ENCODE measurements at places on chromosomes 13 and 19.
A peak's percentile ranks its signal among the peaks of the same experiment; 100 is the strongest.

DNA sequence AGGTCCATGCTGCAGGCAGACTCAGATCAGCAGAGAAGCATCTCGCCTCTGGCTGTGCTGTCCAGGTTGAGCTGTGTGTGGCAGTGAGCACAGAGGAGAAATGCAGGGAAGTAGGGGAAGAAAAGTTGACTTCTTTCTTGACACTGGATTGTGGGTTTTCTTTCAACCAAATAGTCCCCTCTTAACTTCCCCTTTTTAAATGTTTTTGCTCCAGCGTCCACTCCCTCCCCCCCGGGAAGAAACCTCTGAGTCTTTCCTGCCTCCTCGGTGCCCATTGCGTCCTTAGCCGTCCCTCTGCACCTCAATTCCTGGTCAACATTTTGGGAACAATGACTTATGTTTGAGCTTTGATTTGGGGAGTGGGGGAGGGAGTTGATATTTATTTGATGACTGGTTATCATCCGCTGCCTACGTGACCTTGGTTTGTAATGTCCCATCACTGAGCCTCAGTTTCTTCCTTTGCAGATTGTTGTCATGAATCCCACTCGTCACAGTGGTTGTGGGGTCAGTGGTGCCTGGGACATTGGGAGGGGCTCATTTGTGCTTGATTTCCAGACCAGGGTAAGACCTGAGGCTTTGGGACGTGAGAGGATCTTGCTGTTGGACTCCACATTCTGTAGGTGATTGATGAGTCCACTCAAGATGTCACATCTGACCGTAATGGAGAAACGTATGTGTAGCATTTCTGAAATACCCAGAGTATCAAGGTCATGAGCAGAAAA is at the start of gene LILRB2:
LILRB2 (minus strand) TSS at position 104 of the 722 bp plus-strand sequence. CDS start 614 bp downstream, outside the sequence.
- no peak for DNase-seq

DNA sequence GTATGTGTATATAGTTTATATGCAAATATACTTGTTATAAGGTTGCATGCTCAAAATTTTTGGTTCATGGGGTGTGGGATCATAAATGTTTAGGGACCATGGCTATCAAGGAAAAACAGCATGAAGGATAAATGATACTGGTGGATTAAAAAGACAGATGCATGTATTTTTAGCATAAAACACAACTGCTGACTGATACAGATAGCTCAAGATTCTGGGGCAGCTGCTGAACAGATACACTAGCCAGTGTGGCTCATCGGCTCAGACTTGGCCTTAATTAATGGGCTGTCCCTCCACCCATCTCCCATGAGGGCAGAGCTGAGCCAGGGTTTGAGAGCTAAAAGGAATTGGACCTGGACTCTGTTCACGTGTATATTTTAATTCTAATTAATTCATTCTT is 11.4 kb downstream of the ALOX5AP start:
- no peak for DNase-seq

DNA sequence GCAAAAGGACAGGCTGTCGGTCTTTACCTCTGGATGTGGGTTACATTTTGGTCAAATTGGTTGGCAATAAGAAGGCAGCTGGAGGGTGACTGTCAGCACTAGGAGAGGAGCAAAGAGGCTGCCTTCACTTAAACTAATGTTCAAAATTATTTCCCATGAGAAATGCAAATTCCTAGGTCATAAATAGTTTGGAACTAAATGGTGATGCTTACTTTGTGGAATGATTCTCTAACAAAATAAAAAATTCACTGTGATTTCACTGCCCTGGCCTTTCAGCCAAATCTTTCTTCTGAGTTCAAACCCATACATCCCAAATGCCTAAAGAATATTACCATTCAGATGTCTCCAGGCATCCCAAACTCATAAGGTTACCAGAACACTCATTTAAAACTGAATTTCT is 25.0 kb upstream of the OXGR1 start:
- no peak for DNase-seq

DNA sequence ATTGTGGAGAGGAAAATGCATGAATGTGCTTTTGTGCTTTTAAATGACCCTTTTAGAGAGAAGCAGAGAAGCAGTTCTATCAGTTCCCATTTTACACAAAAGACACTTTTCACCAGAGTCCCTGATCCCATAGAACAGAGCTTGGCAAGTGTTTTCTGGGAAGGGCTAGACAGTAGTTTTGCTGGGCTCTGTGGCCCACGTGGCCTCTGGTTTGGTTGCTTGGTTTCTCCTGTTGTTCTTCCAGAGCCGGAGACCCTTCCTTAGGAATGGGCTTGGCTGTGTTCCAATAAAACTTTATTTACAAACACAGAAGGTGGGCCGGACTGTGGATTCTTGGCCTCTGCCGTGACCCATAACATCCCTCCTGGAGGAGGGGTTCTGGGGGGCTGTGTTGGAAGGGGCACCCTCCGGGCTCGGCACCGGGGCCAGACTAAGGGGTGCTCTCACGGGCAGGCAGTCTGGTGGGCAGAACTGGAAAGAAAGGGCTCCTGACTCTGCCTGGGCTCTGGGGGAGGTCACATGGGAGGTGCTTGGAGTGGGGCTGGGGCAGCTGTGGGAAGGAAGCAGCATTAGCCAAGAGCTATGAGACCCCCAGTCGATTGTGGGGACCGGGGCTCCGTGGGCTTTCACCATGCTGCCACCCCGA is 3.2 kb downstream of the SPPL2B start:
- DNase-seq: no peak

- no peak for DNase-seq
Measured at GRCh38 chr13:84360822-84361221, 478.5 kb upstream of the SLITRK1 start.

DNA sequence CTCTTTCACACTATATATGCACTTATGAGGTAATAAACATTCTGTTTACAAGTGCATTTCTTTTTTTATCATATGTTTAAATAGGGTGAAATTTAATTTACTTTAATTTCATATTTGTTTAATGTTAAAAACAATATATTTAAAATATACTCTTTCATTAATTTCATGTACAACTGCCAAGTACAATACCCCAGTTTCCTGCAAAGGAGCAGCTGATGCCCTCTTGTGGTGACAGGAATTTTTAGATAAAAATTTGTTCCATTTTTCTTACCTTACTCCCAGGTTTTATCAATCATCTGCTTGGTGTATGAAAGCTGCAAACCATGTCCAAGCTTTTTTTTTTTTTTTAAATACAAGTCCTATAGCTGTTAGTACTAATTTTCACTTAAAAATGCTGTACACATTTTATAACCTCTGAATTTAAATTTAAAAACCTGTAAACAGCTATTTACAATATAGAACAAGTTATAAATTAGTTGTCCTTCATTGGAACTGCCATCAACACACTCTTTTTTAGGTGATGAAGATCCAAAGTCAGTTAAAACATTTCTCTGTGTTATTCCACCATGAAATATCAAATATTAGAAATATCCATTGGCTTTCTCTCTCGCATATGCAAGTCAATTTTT is 4.9 kb downstream of the PCDH20 start:
- no peak for DNase-seq

GRCh38 chr13:79398915-79399314 is 7.1 kb downstream of the RBM26 start:
- peak; percentile 17 for DNase-seq

DNA sequence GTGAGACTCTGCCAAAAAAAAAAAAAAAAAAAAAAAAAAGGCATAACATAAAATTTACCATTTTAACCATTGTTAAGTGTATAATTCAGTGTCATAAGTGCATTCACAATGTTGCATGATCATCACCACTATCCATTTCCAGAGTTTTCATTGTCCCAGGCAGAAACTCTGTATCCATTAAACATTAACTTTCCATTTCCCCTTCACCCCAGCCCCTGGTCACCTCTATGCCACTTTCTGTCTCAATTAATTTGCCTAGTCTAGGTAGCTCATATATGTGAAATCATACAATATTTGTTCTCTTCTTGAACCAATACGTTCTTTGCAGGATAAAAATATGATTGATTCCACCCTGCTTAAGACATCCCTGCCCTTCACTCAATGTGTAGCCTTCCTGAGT is 31.0 kb upstream of the VWA8 start:
- DNase-seq: no peak

DNA sequence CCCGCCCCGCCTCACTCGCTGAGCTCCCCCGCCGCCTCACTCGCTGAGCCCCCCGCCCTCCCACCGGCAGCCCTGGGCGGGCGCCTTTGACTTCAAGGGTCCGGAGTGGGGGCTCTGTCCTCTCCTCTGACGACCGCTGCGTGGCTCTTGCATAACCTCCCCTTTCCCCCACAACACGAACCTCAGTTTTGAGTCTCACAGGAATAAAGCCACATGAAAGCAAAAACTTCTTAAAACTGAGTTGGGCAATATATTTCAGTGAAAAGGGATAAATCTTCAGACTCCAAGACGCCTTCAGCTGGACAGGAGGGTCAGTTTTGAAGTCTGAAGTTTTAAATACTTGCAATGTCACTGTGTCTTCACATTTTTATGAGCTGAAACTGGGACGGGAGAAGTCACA is 70.6 kb upstream of the C13orf46 start:
- DNase-seq: no peak

- DNase-seq: no peak
Measured at GRCh38 chr13:79625517-79625916, 144.6 kb downstream of the NDFIP2 start.

GRCh38 chr13:112892426-112893206 is 76.4 kb upstream of the MCF2L start:
- no peak for DNase-seq

GRCh38 chr19:4431808-4432674 is 25.6 kb downstream of the UBXN6 start:
- no peak for DNase-seq

GRCh38 chr13:85557691-85558467 is 241.3 kb downstream of the SLITRK6 start:
- no peak for DNase-seq

GRCh38 chr19:18989316-18989715 is 44.0 kb downstream of the SUGP2 start:
- no peak for DNase-seq

DNA sequence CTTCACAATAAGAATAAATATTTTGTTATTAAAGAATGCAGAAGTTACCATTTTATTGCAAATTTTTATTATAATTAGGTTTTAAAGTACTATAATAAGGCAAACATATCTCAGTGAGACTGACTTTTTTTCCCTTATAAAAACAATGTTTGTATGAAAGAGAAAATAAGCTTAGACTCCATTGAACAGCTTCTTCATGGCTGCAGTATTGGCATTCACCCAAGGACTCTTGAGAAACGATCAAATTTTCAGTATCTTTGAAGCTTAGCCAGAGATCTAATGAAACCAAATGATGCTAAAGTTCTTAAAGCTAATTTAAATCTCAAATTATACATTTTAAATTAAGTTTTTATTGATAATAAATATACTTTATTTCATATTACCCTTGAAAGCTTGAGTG is 128.3 kb downstream of the GGACT start:
- no peak for DNase-seq

- no peak for DNase-seq
Measured at GRCh38 chr13:25493931-25494640, 122.3 kb downstream of the ATP8A2 start.

GRCh38 chr19:14449321-14449720 is 16.2 kb downstream of the PKN1 start:
- no peak for DNase-seq

GRCh38 chr13:109271555-109272541 is 514.5 kb downstream of the IRS2 start:
- DNase-seq: no peak

- DNase-seq: no peak
Measured at GRCh38 chr19:49881672-49882394, 4.3 kb downstream of the TBC1D17 start.

DNA sequence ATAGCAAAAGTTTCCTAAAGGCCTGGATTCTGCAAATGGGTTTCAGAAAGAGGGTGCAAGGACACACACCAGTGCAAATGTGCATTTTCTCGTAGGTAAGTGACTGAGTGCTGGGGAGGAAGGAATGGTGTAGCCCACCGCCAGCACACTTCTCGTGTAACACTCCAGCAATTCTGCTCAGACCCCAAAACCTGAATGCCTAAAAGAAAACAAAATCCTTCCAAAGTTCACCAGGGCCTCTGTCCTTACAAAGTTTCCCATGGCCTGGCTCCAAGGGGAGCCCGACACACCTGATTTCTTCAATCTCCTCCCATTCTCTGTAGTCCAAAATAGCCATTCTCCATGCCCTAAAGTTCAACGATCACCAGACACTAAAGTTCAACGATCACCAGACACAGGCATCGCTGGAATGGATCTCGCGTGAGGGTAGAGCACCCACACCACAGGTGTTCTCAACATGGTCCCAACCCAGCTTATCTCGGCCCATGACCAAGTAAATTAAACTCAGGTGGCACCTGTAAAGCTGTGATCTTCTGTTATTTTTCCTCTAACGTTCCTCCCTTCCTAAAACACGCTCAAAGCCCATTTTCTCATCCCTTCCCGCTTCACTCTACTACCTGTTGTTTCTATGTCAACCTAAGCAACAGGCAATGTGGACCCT is 46.0 kb downstream of the ABCC4 start:
- no peak for DNase-seq

- peak; percentile 43 for DNase-seq
Measured at GRCh38 chr13:114015969-114016295, 42.1 kb upstream of the C13orf46 start.

GRCh38 chr13:49343255-49343654 is 95.5 kb downstream of the CDADC1 start:
- DNase-seq: no peak

DNA sequence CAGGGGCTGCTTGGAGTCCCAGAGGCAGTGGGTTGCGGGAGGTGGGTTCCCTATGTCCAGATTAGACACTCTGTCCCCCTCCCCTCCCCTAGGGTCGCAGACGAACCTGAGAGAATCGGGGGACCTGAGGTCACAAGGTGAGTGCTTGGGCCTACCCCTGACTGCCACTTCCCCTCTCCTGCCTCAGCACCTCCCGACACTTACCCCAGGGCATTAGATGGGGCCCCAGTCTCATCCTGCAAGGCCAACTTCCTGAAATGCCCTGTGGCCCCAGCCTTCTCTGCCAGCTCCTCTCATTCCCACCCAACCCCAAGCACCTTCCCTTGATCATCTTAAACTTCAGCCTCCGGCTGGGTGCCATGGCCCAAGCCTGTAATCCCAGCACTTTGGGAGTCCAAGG is 23.0 kb downstream of the CKM start:
- no peak for DNase-seq

DNA sequence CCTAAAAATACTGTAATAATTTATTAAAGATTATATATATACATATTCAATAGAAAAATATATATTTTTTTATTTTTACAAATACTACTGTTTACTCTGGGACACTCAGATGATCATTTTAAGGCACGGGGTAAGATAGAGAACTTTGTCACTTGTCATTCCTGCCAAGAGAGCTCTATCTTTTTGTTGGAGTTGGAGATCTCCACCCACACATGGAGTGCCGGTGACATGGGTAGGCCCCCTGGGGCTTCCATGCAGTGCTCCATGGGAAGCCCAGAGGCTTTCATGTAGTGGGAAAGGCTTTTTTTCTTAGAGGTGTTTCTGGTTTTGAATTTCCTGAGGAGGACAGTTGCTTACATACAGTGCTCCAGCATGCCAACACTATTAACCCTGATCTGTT is 81.4 kb downstream of the LMO7 start:
- no peak for DNase-seq

DNA sequence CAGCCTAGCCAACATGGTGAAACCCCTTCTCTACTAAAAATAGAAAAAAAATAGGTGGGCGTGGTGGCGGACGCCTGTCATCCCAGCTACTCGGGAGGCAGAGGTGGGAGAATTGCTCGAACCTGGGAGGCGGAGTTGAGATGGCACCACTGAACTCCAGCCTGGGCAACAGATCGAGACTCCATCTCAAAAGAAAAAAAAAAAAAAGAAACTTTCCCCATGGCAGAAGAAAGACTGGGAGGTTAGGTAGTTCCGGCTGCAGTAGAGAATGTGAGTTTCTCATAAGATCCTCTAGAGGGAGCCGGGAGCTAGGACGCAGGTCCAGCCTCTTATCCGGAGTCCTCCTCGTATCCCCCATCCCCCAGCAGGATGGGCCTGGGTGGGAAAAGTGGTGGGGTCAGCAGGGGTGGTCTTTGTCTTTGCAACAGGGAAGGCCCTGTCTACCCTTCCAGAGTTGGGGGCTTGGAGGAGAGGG is 13.2 kb upstream of the CREB3L3 start:
- peak; percentile 45 for DNase-seq

Measured in activated CD4-positive, alpha-beta T cell treated with anti-CD3 and anti-CD28 coated beads for 48 hours (primary cell).